ENCODE measurements at places on chromosomes 2 and 18.

DNA sequence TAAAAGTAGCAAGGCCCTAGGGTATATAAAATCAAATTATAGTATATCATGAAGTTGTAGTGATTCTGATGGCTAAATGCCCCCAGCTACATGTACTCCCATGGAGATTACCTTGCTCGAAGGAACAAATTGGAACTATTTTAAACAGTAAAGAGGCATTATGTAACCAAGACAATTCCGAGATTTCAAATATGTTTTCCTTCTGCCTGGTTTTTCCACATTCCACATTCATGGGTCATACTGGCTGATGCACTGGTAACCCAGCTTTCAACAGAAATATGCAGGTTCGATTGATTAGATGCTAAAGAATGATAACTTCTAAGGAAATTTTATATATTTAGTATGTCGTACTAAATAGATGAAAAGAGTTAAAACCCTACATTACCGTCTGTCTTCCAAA, 62.3 kb upstream of the MGAT4A start:
- DNase-seq = no peak

- no peak for DNase-seq
Measured at GRCh38 chr2:74694281-74694680, 40.2 kb downstream of the SEMA4F start.

DNA sequence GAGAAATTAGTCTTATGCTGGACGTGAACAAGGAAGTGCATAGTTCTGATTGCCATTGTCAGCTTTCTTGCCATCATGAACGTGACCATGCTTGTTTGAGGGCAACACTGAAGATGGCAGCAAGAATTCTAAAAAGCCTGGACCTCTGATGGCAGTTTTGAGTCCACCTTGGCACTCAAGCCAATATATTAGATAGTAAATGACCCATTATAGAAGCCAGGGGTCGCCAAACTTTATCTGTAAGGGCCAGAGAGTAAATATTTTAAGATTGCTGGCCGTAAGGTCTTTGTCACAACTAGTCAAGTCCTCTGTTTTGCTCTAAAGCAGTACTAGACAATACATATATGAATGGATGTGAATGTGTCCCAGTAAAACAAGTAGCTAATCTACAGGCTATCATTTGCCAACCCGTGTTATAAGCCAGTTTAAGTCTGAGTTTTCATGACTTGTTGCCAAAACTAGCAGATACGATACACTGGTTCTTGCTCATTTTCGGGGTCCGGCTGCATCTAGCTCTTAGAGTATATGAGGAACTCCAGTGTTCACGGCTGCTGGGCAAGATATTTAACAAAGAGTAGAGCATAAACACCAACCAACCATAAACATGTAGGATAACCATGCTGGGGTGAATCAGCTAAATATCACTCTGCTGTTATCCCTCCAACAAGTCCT, 73.1 kb upstream of the PELI1 start:
- no peak for DNase-seq

- DNase-seq = no peak
Measured at GRCh38 chr2:7803515-7803914, 878.3 kb upstream of the ID2 start.

- DNase-seq = no peak
Measured at GRCh38 chr18:13800505-13801259, 23.3 kb upstream of the MC5R start.

- no peak for DNase-seq
Measured at GRCh38 chr2:166609183-166609959, 115.3 kb upstream of the SCN7A start.

DNA sequence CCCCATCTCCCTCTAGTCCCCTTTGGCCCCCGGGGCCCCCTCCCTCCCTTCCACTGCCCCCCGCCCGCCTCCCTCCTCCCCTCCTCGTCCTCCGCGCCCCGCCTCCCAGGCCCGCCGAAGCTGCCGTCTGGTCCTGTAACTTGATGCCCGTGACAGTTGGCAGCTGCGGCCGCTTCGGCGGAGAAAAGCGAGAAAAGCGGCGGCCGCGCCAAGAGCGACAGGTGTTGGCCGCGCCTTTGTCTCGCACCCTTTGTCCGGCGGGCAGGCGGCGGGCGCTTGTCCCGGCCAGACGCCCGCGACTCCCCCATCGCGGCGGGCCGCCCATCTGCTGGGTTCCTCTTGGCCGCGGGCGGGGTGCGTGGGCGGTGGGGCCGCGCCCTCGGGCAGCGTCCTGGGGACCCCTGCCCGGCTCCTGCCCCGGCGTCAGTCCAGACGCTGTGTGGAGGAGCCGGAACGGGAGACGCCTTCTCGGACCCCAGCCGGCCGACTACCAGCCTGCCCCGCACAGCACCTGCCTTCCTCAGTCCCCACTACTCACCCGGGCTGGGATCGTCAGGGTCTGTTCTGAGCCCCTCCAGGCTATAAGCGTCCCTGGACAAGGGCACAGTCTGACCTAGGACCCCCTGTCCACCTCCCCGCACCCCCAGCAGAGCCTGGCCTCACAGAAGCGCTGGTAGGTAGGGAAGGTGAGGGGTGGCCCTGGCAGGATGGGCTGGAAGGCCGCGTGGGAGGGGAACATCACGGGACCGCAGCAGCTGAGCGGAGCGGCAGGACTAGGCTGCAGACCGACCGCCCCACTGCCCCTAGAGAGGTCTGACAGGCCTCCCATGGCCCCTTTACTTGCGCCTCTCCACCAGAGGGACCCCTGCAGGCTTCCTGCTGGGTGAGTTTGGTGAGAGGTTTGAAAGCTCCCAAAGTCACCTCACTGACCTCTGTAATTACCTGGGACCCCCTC, 1.2 kb upstream of the HES6 start:
- no peak for DNase-seq

DNA sequence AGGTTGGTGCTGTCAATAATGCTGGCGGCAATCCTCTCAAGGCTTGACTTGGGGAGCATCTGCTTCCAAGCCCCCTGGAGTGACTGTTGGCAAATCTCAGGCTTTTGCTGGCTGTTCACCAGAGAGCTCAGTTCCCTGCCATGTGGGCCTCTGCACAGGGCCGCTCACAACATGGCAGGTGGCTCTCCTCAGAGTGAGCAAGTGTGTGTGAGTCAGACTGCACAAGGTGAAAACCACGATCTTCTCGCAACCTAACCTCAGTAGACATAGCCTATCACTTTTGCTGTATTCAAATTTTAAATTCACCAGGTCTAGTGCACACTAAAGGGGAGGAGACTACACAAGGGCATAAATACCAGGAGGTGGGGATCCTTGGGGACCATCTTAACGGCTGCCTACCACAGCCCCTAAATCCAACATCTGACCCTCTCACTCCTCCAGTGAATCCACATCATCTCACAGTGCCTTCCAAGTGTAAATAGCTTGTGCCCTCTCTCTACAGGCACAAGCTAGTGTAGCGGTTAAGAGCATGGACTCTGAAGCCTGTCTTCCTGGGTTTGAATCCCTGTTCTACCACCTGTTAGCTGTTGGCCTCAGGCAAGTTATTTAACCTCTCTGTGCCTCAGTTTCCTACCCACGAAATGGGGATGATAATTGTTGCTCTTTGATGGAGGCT, 187.7 kb upstream of the CXCR4 start:
- DNase-seq = no peak

DNA sequence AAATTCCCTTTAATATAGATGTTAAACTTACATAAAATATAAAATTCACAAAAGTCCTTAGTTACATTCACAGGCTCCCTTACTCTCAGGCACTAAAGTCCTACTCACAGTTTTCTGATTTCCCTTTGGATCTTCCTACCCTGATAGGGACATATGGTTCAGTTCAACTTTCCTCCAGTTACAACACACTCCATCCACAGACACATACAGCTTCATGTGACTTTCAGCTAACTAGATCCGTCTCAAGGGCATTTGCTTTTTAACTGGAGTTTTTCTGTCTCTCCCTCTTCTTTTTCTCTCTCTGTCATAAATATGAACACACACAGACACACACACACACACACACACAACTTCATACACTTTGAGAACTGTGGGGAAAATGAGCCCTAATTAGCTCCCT, 419.2 kb downstream of the LRP1B start:
- no peak for DNase-seq

DNA sequence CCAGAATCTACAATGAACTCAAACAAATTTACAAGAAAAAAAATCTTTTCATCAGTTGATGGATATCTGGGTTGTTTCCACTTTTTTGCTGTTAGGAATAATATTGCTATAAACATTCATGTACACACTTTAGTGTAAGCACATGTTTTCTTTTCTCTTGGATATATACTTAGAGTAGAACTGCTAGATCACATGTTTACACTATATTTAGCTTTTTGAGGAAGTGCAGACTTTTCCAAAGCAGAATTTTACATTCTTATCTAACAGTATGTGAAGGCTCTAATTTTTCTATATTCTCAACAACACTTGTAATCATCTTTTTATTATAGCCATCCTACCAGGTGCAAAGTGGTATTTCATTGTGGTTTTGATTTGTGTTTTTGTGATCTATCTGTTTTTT, 103.6 kb upstream of the RMP24 start:
- DNase-seq = no peak

GRCh38 chr18:5912566-5912965, 17.2 kb upstream of the TMEM200C start:
- DNase-seq = no peak

DNA sequence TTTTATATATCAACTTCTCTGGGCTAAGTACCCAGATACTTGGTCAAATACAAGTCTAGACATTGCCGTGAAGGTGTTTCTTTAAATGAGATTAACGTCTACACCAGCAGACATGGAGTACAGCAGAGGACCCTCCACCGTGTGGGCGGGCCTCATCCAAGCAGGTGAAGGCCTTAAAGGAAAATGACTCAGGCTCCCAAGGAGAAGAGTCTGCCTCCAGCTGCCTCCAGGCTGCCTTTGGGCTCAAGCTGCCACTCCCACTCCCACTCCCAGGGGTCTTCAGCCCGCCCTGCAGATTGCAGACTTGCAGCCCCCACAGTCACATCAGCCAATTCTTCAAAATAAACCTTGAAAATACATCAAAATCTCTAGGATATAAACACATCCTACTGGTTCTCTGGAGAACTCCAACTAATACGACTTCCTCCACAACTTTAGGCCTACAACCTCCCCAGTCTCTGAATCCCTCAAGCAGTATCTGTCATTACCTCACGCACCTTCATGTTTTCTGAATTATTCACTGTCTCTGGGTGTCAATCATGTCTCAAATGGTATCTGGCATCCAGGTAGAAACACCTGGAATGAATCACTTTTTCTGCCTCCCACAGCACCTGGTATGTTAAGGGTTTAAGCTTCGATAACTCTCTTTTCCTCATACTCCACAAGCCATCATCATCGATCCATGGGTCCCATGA, 6.9 kb downstream of the ITGB1BP1 start:
- no peak for DNase-seq

DNA sequence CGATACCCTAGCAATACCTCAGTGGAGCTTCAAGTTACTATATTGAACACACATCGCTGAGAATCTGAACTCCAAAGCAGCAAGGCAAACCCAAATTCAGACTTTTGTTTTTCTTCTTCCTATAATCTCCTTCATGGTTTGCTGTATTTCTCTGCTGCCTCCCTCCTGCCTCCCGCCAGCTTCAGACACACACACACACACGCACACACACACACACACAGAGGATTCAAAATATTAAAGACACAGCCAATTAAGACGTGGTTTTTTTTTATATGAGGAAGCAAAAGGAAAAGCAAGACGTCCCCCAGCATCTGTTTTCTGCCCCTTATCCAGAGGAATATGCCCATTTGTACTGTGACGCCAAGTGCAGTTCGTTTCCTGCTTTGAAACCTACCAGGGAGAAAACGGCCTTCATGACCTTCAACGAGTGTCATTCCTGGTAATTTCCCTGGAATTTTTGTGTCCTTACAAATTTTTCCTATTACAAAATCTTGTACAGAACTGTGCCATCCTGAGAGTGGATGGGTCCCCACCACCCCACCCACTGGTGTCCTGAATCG, 547.9 kb upstream of the ID2 start:
- DNase-seq = no peak

All from GM04503 (cell line).